NK-92 treated with Interleukin-12 subunit alpha and Interleukin-12 subunit beta, amount 100 ng/mL, for 24 hours (cell line): ENCODE measurements at places on chromosomes 6 and 20.

DNA sequence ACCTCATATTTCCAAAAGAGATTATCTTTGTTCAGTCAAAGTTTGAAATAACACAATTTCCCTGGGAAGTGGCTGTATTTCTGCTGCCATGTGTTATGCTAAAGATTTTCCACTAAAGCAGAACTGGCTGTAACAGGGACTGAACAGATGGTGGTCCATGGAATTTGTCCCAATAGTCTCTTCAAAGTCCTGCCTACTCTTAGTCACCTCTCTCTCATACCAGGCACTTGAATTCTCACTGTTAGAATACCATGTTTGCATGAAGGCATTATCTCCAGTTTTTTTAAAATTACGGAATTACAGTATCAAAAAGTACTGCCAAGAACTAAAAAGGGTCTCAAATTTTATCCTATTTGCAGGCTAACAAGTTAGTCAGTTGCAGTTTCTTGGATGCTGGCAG is 105.0 kb upstream of the HDDC2 start:
- no peak for DNase-seq

GRCh38 chr20:48115502-48115901 is 330.2 kb upstream of the SULF2 start:
- no peak for DNase-seq

- DNase-seq = no peak
Measured at GRCh38 chr6:25342802-25343201, 63.6 kb downstream of the CARMIL1 start.

GRCh38 chr6:167140589-167141474 is 16.9 kb downstream of the GPR31 start:
- no peak for DNase-seq
